ENCODE measurements at places on chromosomes 11 and 22.

DNA sequence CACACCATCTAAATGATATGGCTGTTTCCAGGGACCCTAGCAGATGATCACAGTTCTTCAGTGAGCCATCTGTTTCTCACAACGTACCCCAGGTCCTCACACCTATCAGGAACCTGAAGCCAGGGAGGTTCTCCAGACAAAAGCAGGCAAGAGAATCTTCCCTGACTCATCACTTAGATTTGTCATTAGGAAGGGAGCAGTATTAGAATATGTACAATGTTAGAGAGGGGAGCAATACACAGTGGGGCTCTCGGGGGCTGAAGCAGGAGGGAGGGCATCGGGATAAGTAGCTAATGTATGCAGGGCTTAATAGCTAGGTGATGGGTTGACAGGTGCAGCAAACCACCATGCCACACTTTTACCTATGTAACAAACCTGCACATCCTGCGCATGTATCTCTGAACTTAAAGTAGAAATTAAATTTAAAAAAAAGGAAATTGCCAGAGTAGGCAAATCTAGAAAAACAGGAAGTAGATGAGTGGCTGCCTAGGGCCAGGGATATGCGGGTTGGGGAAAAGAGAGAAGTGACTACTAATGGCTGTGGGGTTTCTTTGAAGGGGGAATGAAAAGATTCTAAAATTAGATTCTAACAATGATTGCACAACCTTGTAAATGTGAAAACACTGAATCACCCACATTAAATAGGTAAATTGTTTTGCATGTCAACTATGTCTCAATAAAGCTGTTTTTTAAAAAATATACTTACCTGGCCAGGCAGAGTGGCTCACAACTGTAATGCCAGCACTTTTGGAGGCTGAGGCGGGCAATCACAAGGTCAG lies 14.4 kb downstream of the C22orf42 start:
- no peaks in the 10 kb centered on the region for H3K4me1 ChIP-seq
- DNase-seq = no peak
- no peaks in the 10 kb centered on the region for H3K27me3 ChIP-seq
- no peaks in the 10 kb centered on the region for H3K36me3 ChIP-seq
- no peak overlapping the region for H3K27ac ChIP-seq

- no peaks in the 10 kb centered on the region for H3K4me1 ChIP-seq
- H3K27ac ChIP-seq = no peak overlapping the region
- no peak for DNase-seq
- H3K27me3 ChIP-seq = no peaks in the 10 kb centered on the region
- no peaks in the 10 kb centered on the region for H3K36me3 ChIP-seq
These were observed 58.5 kb upstream of the NTM start for GRCh38 chr11:131311776-131312514.

- no peak overlapping the region for H3K4me3 ChIP-seq
- peaks cover 21% of the 10 kb centered on the region for H3K27me3 ChIP-seq
- no peak overlapping the region for H3K27ac ChIP-seq
- H3K36me3 ChIP-seq = no peaks in the 10 kb centered on the region
These were observed 62.6 kb upstream of the WNT7B start for GRCh38 chr22:46039535-46039934.

DNA sequence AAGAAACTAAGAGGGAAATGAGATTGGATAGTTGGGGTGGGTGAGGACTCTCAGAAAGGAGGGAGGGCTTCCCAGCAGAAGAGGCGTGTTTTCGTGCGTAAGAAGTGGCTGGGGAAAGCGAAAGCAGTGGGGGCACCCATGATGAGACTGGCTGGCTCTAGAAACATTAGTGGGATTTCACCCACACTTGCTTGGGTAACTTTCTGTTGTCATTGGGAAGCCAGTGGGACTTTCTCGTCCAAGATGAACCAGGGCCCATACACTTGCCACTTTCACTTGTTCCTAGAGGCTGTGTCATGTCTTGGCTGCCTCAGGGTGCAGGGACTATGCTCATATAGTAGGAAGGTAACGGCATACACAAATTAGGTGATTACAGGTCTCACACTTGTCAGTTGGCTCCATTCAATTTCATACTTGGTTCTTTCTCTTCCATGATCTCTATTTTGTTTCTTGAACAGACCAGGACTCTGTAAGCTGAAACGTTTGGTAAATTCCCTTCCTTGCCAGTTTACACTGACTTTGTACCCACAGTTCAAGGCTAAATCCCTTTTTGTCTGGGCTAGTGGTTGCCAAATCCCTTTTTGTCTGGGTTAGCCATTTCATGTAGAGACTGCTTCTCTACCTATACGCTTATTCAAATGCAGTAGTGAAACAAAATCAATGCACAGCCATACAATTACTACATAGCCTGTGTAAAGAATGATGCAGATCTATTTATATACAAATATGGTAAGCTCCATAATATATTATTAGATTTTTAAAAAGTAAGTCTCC lies 42.0 kb upstream of the CXCR5 start:
- no peak overlapping the region for H3K27ac ChIP-seq
- H3K4me3 ChIP-seq = no peak overlapping the region
- no peaks in the 10 kb centered on the region for H3K4me1 ChIP-seq
- no peaks in the 10 kb centered on the region for H3K36me3 ChIP-seq
- H3K27me3 ChIP-seq = no peaks in the 10 kb centered on the region

DNA sequence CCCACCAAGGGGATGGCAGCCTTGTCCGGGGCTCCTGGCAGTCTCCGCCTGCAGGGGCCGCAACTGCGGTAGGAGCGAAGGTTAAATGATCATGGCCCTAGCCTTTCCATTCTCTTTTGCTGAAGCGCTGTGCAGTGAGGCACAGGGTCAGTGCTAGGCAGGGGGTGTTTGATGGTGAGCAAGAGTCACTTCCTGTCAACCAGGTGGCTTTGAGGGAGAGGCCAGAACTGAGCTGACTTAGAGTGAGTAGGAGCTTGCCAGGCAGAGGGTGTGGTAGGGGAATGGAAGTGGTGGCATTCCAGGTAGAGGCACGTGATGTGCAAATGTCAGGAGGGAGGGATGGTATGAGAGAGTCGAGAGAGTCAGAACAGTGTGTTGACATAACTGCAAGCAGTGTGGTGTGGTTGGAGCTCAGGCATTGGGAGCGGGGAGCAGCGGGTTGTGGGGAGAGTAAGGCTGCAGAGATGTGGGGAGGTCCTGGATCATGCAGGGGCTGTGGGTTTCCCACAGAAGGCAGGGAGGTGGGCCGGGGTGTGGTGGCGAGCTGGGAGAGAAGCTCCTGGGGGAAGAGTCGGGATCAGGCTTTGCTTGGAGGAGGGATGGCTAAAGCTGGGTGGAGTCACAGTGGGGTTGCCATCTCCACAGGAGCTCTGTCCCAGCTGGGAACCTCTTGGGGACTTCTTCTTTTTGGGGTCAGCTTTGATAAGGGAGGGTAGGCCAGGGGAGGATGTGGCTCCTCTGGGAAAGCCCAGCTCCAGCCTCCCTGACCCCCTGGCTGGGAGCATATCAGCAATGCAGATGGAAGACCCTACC lies 33.3 kb downstream of the AMPD3 start:
- DNase-seq = no peak
- H3K36me3 ChIP-seq = no peaks in the 10 kb centered on the region
- H3K4me3 ChIP-seq = no peak overlapping the region
- peaks cover 5% of the 10 kb centered on the region for H3K27me3 ChIP-seq
- H3K27ac ChIP-seq = no peak overlapping the region

- DNase-seq = no peak
- H3K36me3 ChIP-seq = peaks cover 67% of the 10 kb centered on the region
- no peak overlapping the region for H3K4me3 ChIP-seq
- no peaks in the 10 kb centered on the region for H3K4me1 ChIP-seq
- no peaks in the 10 kb centered on the region for H3K27me3 ChIP-seq
These were observed 14.6 kb upstream of the PHLDB1 start for GRCh38 chr11:118592616-118593367.

DNA sequence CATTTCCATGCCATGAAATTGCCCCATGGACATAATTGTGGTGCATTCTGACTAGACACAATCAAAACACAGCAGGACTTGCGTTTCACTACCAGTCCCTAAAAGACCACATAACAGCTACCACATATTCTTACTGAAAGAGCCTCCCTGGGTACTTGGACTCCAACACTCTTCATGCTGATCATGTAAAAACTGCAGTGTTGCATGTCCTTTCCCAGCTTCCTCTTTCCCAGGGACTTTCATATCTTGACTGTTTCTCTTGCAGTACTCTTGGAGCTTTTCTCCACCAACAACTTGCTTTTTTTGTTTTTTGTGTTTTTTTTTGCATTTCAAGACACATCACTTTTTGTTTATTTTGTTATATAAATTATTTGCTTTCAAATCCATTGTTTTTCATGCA lies 22.9 kb downstream of the MS4A6E start:
- no peak overlapping the region for H3K4me3 ChIP-seq
- no peaks in the 10 kb centered on the region for H3K36me3 ChIP-seq
- no peaks in the 10 kb centered on the region for H3K4me1 ChIP-seq
- DNase-seq = no peak

DNA sequence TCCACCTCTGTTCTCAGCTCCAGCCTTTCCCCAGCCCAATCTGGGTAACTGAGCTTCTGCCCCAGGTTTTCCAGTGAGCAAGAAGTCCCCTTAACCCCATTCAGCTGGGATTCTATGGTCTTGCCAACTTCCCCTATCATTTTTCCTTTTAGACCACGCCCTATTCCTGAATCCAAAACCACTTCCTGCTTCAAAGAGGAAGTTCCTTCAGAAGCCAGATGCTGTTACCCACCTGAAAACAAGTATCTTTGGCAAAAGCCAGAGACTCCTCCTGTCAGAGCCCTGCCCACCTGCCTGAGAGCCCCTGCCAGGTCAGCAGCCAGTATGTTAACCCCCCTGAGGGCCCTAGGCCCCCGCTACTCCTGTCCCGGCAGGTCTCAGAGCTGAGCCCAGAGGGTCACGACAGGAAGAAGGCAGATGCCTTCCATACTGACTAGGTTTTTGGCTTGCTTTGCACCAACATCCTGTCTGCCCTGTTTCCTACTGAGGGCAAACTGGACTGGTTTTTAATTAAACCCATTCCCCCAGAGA lies 20.3 kb upstream of the MICAL2 start:
- H3K4me1 ChIP-seq = peaks cover 44% of the 10 kb centered on the region
- no peak overlapping the region for H3K4me3 ChIP-seq
- no peaks in the 10 kb centered on the region for H3K27me3 ChIP-seq
- H3K27ac ChIP-seq = no peak overlapping the region
- no peak for DNase-seq
- no peaks in the 10 kb centered on the region for H3K36me3 ChIP-seq

GRCh38 chr11:120363436-120363835 lies 27.2 kb downstream of the ARHGEF12 start:
- no peak overlapping the region for H3K4me3 ChIP-seq
- H3K4me1 ChIP-seq = no peaks in the 10 kb centered on the region
- no peak for DNase-seq
- no peak overlapping the region for H3K27ac ChIP-seq
- no peaks in the 10 kb centered on the region for H3K27me3 ChIP-seq

DNA sequence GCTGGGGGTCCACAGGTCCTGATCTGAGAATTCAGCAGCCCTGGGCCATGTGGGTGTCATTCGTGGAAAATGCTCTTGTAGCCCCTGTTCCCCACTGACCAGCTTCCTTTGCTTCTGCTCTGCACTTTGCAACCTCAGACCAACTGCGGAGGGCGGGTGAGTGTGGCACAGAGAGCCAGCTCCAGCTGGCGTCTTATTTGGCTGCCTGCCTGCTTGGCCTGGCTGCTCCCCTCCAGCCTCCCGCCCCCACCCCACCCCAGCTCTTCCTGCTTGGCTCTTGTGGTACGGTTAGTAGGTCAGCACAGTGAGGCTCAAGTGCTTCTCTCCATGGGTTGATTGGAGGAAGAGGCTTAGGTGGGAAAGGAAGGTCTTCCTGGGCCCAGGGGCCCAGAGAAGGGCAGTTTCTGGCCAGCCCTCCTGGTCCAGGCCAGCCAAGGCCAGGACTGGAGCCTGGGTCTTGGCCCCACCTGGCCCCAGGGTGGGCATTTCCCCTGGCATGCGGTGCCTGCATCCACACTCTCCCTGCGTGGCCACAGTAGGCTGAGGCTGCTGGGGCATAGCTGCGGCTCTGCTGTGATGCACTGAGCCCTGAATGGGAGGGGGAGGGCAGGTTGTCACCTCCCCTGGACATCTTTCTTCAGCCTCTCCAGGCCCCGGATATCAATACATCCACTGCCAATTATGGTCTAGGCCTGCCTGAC lies 26.5 kb downstream of the MYO7A start:
- DNase-seq = no peak
- no peaks in the 10 kb centered on the region for H3K27me3 ChIP-seq
- H3K36me3 ChIP-seq = no peaks in the 10 kb centered on the region
- H3K4me3 ChIP-seq = no peak overlapping the region
- no peaks in the 10 kb centered on the region for H3K4me1 ChIP-seq
- H3K27ac ChIP-seq = no peak overlapping the region

DNA sequence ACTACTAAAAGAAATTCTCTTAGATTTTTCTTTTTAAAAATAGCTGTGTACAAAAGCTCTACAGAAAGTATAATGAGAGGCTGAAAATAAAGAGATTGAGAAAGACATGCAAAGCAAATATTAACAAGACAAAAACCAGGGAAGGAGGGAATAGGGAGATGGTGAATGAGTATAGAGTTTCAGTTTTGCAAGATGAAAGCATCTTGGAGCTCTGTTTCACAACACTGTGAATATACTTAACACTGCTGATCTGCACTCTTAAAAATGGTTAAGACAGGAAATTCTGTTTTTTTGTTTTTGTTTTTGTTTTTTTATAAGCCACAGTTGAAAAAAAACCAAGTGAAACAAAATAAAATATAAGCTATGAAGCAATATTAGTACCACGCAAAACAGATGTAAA lies 5.5 kb downstream of the TMEM218 start:
- H3K4me3 ChIP-seq = no peak overlapping the region
- DNase-seq = no peak
- no peak overlapping the region for H3K27ac ChIP-seq
- no peaks in the 10 kb centered on the region for H3K27me3 ChIP-seq
- H3K4me1 ChIP-seq = peaks cover 15% of the 10 kb centered on the region

DNA sequence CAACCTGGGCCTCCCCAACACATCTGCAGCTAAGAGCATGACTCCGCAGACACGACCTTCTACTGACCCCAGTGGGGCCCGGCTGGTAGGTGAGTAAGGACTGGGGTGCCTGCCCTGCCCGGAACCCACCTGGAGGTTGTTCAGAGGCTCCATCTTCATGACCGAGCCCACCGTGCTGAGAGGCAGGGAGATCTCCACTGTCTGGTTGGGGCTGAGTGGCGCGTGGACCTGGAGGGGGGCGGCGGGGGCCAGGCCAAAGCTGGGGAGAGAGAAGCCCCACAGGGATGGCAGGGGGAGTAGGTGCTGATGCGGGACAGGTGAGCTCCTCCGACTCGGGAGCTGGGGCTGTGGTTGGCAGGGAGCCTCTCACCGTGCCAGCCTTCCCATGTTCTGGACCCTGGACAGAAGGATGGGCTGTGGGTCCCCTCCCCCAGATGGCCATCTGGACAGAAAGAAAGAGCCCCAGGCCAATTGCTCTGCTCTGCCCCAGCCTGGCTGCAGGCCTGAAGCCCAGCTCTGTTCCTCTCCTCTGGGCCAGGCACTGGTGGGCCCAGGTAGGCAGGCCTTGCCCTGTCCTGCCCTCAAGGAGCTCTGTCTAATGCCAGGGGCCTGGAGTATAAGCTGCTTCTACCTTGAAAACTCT lies 16.3 kb upstream of the RASL10A start:
- no peak overlapping the region for H3K27ac ChIP-seq
- H3K27me3 ChIP-seq = no peaks in the 10 kb centered on the region
- DNase-seq = no peak
- no peaks in the 10 kb centered on the region for H3K4me1 ChIP-seq
- H3K4me3 ChIP-seq = no peak overlapping the region
